Activated CD4-positive, alpha-beta T cell treated with anti-CD3 and anti-CD28 coated beads, Interleukin-2, amount 50 U/mL, for 48 hours (primary cell): ENCODE measurements at places on chromosomes 5 and 9.

DNA sequence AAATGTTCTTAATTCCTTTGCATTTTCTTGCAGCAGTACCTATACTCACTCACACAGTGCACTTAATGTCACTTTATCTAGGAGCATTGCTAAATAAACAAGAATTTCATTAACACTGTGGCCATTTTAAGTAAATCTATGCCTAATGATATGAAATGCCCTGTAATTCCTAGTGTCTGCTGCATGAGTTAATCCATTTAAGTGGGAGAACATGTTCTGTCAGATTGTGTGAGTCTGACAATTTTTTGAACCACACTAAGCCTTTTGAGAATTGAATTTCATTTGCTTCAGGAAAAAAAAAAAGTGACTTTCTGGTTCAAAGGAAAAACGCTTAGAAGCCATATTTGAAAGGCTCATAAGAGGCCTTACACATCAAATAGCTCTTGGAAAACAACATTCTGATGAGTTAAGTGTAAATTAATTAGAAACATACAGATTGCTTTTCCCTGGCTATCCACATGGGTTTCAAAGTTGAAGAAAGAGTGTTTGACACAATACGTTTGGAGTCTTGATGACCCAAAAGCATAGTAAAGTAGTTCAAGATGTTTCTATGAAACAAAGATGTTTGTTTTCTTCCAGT, 446.7 kb upstream of the GRAMD2B start:
- DNase-seq = no peak

GRCh38 chr9:109977521-109977920, 197.5 kb downstream of the PALM2AKAP2 start:
- DNase-seq = no peak

- no peak for DNase-seq
These were observed 254.1 kb upstream of the ACTBL2 start for GRCh38 chr5:57736716-57737115.

GRCh38 chr5:158856794-158857193, 242.9 kb downstream of the EBF1 start:
- no peak for DNase-seq

- DNase-seq = no peak
These were observed 21.4 kb upstream of the ELL2 start for GRCh38 chr5:95983080-95983479.

GRCh38 chr9:90916147-90916734, 114.6 kb downstream of the SYK start:
- no peak for DNase-seq

DNA sequence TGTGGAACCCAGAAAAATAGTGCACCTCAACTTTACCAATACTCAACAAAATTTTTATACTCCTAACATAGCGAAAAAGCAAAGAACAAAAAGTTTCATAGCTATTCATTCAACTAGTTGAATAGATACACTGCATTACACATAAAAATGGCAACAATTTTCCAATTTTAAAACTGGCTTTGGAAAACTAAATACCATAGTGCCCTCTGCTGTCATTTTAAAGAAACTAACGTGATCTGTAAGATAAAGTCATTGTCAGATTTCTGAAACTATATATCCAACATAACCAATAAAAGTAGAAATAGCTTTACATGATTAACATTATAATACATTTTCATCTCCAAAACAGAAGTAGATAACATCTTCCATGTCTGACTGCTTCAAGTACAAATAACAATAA, 31.6 kb downstream of the DTWD2 start:
- DNase-seq = no peak

DNA sequence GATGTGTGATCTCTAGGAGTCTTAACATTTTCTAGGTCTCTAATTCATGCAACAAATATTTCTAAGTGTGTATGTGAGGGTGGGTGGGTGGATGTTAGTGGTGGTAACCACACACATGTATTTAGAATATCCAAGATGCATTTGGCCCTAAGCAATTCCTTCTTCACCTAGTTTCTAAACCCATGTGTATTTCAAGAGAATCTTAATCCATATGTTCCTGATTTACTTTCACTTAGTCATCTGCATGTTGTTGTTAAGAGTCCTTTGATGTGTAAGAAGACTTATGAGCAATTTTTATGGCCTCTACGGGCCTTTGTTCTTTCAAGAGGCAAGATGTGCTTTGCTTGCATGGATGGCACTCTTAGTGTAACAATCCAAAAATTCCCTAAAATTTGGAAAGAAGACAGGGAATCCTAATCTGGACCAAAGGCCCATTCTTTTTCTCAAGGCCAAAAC, 282.6 kb downstream of the SPATA31D1 start:
- DNase-seq = no peak

DNA sequence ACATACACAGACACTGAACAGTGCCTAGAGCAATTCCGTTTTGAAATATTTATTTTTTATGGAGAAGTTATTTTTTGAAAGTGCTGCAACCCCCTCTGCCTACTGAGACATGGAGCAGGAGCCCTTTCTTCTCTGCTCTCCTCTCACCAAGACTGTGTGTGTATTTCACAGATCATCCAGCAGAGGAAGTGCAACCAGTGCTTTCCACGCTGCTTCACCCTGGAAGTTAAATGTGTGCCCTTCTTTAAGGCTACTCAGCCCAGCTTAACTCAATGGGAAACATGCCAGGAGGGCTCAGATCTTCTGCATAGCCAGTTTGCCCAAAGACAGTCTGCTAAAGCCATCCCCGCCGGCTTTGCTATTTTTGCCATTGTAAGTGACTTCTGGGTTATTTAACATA, 606.3 kb downstream of the TLE1 start:
- no peak for DNase-seq

GRCh38 chr5:156695774-156696173, 154.3 kb upstream of the PPP1R2B start:
- no peak for DNase-seq

GRCh38 chr5:59391576-59391975, 501.9 kb downstream of the PDE4D start:
- no peak for DNase-seq

DNA sequence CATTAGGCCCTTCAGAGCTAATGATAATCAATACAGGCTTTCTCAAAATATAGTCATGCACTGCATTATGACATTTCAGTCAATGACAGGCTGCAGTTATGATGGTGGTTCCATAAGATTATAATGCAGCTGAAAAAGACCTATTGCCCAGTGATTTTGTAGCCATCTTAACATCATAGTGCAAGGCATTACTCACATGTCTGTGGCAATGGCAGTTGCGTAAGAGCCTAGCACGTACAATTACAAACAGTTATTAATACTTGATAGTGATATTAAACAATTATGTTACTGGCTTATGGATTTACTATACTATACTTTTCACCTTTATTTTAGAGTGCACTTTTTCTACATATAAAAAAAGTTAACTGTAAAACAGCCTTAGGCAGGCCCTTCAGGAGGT, 214.8 kb downstream of the ISL1 start:
- no peak for DNase-seq
